ENCODE measurements at places on chromosomes 6 and 20.

DNA sequence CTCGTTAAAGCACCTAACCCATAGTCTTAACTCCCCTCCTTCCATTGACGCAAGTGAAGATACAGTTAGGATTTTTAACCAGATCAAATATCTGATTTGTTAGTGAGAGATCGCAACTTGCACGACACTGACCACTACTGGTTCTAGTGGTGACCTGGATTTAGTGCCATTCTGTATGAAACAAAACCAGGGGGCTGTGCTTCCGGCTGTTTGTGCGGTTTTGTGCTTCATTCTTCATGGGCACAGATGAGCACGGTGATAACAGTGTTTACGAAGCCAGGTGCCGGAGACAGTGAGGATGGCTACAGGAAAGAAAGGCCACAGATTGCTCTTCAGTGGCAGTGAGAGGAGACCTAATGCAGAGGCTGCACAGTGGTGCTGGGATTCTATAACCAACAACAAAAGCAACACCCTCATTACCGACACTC is 75.5 kb downstream of the NOL4L start:
- DNase-seq, result no peak

- DNase-seq, result no peak
Observed at GRCh38 chr6:84333842-84334241, 106.4 kb upstream of the CEP162 start.

DNA sequence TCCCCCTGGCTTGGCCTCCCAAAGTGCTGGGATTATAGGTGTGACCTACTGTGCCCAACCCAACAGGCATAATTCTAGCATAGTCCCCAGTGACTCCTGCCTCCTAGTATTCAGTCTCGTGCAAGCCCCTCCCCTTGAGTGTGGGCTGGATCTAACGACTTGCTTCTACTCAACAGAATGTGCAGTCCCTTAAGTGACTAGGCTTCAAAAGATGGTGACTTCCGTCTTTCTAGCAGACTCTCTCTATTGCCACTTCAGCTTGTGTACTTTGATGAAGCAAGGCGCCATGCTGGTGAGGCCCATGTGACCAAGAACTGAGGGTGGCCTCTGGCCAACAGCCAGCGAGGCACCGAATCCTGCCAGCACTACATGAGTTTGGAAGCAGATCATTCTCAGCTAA is 109.6 kb upstream of the TRAF3IP2 start:
- DNase-seq, result no peak

DNA sequence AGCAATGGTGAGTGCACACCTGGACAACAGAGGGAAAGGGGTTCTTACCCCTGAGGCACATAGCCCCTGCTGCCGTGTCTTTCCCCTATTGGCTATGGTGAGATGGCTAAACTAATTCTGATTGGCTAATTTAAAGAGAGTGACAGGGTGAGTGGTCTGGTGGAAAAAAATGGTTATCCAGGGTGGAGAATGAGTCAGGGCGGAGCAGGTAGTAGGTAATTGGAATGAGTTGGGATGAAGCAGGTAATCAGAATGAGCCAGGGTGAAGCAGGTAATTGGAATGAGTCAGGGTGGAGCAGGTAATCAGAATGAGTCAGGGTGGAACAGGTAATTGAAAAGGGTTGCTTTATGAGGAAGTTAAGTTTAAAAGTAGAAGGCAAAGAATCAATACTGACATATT is 200.3 kb downstream of the EYA4 start:
- DNase-seq, result no peak

DNA sequence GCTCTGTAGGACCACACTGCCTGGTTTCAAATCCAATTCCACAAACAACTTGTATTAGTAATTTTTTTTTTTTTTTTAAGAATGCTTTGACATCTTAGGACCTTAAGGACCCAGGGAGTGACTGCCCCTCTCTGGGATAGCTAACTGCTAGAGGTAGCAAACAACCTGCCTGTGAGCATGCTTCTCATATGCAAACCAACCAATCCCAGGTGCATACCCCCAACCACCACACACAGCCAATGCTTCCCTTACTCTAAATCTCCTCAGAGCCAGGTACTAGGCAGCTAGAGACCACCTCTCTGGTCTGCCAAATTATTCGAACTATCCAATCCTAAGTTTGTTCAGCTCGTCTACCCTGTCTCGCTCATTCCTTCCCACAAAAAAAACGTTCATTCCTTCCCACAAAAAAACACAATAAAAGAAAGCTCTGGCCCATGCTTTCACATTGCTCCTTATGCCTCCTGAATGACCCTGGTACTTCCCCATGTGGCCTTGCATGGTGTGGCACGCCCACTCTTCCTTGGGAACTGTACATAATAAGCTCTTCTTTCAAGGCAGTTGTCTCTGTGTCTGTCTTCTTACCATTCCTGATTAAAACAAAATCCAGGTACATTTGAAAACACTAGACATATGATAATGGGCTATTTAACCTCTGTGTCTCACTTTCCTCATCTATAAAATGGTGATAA is 6.4 kb downstream of the SERAC1 start:
- peak; percentile 4 for DNase-seq
